Left lung (tissue), 14 donors: ENCODE measurements at places on chromosomes 11 and 22. TPM values are rescaled to one million over a fixed set of nuclear protein-coding genes. Genes with fewer than 3 reads are reported as not detected.

GRCh38 chr11:1129611-1130160 is 28.1 kb upstream of the MUC5AC start:
- DNase-seq: no peak

DNA sequence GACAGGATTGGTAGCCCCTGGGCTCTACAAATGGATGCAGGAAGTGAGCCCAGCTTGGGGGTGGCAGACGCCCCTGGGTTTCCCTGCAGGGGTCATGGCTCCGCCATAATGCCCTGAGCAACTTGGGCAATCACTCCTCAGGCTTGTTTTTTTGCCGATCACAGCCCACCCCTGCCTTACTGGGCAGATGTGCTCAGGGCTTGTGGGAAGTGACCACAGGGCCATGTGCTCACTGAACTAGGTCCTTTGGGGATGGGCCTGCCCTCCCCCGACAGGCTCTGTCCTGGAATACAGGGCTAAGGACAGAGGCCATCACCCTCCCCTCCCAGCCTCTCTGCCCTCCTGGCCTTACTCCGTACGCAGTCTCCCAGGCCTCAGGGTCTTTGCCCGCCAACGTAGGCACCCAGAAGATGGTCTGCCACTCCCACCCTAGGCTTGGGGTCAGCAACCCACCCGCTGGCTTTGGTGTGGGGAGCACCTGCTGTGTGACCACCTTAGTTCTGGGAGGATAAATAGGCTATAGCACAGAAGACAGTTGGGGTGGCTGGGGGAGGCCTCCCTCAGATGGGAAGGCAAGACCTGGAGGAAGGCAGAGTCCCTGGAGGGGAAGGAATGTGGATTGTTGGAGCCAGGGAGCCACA is 3.8 kb downstream of the RPLP2 start:
- no peak for DNase-seq

DNA sequence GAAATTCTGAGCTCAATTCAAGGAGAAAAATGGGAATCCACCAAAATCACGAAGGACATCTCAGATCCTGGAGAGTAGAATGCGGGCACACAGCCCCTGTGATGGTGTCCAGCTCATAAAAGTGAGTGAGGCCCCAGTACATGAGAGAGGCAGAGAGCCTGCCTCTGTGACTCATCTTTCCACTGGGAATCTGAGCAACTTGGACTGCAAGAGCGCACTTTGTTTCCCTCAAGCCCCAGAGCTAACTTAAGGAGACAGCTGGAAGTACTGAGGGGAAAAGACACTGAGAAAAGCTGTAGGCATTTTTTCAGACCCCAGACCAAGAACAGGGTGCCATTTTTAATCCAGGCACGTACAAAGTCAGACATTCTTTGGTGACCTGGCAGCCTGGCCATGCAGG is 273.7 kb downstream of the C11orf87 start:
- peak; percentile 3 for DNase-seq

DNA sequence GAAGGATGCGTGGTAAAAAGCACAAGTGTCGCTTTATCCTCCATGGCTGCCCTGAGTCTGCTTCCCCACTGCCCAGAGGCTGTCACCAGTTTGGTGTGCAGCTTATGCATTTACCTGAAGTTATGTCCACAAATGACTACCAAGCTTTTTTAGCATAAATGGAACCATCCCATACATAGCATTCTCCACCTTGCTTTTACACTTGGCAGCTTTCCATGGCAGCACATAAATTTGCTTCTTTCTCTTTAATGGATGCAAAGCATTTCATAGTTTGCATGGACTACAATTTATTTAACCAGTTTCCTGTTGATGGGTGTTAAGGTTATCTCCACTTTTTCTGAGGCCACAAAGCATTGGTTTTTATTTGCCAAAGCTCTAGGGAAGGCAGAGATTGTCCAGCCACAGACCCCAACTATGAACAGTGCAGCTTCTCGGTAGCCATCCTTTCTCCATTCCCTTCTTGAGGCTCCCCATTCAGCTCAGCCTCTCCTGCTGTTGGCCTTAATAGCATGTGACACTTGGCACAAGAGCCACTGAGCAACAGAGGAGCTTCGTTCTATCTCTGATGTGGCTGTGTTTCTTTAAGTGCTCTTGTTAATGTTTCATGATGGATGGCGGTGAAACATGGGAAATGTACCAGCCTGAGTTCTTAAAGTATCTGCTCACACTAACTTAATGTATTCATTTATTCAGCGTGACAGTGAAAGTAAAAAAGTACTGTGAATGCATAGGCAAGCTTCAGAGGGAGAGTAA is 59.8 kb upstream of the NAV2 start:
- no peak for DNase-seq

Gene GGT1
- 42.5 TPM for total RNA-seq

GRCh38 chr22:46936378-46936903 is 174.0 kb downstream of the TBC1D22A start:
- DNase-seq: no peak

GRCh38 chr22:29435236-29436136 is 2.9 kb upstream of the RFPL1 start:
- no peak for DNase-seq

- DNase-seq: no peak
Measured at GRCh38 chr22:46348099-46348695, 12.7 kb downstream of the TRMU start.

DNA sequence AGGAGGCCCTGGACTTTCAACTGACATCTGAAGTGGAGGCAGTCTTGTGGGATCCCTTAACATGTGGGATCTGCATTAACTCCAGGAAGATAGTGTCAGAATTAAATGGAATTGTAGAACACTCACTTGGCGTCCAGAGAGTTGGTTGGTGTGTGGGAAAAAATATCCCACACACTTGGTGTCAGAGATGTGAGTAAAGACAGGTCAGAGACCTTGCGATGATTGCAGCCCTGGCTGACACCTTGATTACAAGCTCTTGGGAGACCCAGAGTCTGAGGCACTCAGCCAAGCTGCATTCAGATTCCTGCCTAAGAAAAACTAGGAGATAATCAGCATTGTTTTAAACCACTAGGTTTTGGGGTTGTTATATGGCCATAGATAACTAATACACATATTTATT is 7.2 kb upstream of the TPCN2 start:
- DNase-seq: no peak

Gene RAB6A
- total RNA-seq: 150 TPM

Gene SLC5A1
- total RNA-seq: 0.42 TPM

DNA sequence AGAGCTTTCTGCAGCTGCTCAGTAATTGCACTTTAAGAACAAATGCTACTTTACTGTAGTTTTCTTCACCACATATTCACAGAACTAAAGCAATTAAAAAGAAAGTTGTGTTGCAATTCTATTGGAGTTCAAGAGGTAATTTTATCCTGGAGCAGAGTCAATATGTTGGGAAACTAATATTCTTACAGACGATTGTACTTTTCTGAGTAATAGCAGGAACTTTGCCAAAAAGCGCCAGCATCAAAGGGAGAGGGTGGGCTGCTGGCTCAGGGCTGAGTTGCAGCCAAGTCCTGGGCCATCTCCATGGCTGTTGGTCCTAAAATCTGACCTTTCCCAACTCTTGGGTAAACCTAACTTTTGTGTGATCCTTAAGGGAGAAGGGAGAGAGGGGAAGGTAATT is 73.6 kb upstream of the MYO18B start:
- no peak for DNase-seq
